ELF-1 (cell line): ENCODE measurements at places on chromosomes 16 and 17.

GRCh38 chr17:79659376-79659775, 48.5 kb upstream of the RBFOX3 start:
- DNase-seq, result no peak

GRCh38 chr16:49834531-49835151, 21.3 kb downstream of the ZNF423 start:
- DNase-seq, result peak; percentile 72

DNA sequence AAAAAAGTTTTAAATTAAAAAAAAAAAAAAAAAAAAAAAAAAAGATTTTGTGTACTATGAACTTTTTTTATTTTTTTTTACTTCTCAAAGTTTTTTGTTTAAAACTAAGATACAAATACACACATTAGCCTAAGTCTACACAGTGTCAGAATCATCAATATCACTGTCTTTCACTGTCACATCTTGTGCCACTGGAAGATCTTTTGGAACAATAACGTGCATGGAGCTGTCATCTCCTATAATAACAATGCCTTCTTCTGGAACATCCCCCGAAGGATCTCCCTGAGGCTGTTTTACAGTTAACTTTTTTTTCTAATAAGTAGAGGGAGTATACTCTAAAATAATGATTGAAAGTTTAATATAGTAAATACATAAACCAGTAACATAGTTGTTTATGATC, 295.7 kb downstream of the KCNJ2 start:
- no peak for DNase-seq

DNA sequence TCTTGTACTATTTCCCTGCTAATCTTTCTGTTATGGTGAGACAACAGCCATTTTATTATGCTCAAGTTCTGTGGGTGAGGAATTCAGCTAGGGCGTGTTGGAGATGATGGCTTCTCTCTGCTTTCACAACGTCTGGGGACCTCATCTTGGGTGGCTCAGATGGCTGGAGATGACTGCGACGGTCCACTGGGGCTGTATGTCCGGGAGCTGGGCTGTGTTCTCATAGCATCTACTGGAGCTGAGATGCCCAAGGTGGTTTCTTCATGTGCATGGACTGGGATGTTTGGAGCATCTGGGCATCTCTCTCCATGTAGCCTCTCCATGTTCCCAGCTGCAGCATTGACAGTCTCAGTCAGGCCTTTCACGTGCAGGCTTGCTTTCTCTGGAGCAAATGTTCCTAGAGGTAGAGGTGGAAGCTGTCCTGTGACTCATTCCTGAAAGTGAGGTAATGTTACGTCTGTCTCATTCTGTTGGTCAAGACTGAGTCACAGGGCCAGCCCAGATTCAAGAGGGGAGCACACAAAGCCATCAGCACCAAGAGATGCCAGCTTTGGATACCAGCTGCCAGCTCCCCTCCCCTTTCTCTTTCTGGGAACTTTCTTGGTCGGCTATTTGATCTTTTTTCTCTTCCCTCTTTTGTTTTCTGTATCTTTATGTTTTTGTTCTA, 96.2 kb downstream of the RAP1GAP2 start:
- peak; percentile 49 for DNase-seq

DNA sequence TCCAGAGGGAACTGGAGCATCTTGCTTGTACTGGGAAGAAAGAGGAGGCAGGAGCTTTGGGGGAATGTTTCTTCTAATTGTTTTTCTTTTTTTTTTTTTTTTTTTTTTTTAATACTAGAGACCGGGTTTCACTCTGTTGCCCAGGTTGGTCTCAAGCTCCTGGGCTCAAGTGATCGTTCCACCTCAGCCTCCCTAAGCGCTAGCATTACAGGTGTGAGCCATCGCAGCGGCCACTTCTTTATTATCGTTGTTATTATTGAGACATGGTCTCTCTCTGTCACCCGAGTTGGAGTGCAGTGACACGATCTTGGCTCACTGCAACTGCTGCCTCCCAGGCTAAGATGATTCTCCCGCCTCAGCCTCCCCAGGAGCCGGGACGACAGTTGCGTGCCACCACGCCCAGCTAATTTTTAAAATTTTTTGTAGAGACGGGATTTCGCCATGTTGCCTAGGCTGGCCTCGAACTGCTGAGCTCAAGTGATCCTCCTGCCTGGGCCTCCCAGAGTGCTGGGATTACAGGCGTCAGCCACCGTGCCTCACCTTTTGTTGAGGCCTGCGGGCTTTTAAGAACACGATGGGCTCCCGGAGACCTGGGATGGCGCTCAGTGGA, 137.3 kb upstream of the GSE1 start:
- DNase-seq, result no peak

DNA sequence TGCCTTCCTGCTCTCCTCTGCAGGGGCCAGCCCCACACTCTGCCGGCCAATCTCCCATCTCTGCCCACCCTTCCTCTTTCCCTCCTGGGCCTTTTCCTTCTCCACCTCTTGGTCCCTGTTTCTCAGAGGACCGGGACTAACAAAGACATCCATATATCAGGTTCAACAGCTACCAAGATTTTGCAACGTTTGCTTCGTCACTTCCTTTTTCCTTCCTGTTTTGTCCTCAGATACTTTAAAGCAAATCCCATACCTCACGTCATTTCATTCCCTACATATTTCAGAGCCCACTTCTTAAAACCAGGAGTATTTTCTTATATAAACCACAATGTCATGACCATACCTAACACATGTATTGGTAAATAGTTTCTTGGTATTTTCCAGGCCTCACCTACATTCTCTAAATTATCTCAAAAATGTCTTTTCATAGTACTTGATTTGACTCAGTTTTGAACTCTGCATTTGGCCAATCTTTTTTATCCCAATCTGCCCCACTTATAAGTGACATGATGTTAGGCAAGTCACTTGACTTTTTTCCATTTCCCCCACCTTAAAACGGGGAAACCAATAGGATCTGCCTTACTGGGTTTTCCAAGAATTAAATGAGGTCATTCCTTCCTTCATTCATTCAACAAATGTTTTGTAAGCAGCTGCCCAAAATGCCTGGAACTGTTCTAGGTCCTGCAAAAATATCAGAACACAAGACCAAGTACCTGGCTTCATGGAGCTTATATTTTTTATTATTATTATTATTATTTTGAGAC, 7.2 kb upstream of the USP10 start:
- no peak for DNase-seq

DNA sequence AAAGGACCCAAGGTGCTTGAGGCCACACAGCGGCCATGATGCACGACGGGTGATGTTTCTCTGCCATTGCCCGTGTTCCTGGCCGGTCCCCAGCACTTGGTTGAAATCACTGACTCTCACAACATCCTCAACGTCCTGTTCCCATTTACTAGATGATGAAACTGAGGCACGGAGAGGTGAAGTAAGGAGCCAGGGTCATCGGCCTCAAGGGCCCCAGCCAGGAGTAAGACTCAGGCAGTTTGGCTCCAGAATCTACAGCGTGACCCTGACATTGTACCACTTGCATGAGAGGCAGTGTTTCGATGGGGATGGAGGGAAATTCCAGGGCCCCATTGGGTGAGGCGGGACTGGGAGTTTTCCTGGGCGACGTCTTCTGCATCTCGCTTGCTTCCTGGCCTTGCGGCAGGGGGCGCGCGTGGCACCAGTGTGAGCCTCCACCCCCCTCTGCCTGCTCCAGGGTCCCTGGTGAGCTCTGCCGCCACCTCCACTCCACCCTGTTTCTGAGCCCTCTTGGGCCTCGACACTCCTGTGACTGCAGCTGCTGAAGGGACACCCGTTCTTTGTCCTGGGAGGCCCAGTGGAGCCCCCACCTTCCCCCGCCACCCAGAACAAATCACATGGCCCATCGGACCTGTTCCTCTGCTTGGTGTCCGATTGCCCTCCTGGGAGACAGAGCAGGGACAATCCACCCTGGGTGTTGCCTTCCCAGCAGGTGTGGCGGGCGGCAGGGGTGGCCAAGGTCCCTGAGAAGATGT, 133.0 kb upstream of the GSE1 start:
- peak; percentile 81 for DNase-seq

DNA sequence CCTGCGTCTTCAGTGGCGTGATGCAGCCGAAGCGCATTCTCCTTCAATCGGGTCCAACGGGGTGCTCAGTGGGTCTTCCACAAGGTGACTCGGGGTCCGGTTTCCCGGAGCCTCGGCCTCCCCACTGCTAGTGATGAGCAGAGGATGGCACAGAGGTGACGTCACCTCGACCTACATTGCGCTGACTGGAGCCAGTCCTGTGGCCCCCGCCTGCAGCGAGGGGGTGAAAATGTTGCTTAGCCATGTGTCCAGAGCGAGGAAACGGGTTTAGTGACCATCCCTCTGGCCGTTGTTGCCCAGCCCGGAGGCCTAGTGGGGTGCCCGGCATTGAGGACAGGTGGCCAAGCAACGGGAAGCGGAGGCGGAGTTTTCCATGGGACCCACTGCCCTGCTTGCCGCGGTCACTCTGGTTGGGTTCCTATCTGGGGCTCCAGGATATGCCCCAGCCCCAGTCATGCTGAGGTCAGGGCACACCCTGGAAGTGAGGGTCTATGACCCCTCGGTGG, 190.6 kb upstream of the CIBAR2 start:
- DNase-seq, result no peak

- DNase-seq, result no peak
These were observed 19.0 kb upstream of the FA2H start for GRCh38 chr16:74793571-74793970.

GRCh38 chr16:88378401-88378800, 4.4 kb upstream of the ZNF469 start:
- no peak for DNase-seq

DNA sequence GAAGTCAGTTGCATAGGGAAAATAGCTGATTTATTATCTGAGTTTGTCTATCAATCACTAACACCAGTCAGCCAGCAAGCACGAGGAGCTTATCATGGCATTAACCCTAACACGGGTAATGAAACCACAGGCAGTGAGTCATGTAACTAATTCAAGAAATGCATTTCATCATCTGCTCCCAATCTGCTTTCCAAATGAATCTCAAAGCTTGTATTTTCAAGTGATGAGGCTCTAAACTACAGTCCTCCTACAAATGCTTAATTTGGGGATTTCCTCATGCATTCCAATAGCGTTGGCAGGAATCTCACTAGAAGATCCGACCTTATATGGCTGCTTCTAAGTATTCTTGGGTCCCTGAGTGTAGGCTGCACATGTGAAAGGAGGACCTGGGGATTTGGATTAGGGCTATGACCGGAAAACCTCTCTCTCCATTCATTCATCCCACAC, 118.4 kb upstream of the HSBP1 start:
- DNase-seq, result no peak

DNA sequence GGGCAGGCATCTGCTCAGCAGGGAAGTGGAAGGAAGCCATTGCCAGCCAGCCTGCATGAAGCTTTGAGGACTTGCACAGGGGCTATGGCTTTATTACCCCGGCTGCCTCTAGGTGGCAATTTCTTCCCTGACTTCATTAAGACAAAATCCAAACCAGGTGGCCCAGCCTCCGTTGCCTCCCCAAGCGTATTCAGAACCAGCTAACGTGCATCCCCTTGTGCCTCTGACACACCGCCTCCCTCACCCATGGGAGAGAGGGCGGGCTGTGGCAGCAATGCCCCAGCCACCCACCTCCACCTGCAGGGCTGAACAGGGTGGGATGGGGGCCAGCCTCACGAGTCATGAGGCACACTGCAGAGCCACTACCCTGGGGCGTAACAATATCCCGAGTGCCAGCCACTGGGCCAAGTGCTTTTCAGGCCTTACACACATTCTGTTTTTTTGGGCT, 6.8 kb downstream of the KIFC3 start:
- peak; percentile 79 for DNase-seq

DNA sequence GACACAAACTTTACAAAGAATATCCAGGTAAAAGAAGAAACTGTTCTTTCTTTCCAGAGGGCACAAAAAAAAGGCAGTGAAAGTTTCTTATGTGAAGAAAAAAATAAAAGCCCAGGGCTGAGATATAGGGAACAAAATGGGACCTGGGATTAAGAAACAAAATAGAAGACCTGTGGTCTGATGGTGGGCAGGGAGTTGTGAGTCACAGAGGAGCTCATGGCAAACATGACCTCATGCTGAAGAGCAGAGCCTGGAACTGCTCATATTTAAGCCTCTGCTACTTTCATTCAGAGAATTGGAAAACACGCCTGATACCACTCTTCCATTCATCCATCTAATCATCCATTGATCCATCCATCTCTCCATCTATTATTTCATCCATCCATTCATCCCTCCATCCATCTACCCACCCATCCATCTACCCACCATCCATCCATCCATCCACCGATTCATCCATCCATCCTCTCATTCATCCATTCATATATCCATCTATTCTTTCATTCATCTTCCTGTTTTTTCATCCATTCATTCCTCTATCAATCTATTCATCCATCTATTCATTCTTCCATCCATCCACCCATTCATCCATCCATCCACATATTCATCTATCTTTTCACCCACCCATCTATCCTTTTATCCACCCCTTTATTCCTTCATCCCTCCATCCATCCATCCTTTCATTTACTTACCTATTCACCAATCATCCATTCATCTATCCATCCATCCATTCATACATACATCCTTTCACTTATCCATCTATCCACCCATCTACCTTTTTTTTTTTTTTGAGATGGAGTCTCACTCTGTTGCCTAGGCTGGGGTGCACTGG, 30.0 kb downstream of the WFDC1 start:
- DNase-seq, result no peak

- DNase-seq, result no peak
These were observed 2.8 kb upstream of the PPP1R27 start for GRCh38 chr17:81837641-81838040.

DNA sequence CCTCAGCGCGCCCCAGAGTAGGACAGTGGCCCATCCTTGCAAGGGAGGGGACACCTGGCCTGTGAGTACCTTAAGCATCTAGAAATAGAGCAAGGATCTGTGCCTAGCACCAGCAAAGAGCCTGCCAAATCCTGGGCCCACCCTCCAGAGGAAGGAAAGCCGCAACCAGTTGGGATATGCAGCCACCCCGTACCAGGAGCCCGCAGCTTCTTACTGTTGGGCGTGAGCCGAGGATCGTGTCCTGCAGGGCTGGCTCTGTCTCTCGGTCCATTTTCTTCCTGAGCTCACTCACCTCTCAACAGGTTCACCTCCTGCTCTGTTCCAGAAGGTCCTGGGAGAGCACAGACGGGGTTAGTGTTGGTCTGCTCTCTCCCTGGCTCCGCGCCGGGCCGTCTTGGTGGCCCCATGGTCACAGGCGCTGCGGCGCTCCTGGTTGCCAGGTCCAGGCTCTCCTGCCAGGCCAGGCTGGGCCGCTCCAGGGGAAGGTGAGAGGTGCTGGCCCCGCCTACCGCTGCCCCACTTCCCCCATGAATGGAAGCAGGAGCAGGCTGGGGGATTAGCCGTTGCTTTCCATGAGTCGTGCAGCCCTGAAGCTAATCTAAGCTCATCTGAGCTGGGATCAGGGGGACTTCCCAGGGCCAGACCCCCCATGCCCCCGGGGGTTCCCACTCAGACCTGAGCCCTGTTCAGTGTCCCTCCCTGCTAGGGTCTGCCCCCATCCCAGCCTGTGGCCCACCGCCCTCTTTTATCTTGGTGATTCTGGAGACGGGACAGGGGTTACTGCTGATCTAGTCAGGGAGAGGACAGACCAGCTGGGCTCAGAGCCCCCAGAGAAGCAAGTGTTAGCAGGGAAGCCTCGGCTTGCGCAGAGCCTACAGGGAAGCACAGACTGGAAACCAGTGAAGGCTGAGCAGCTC, 12.7 kb downstream of the ENDOV start:
- no peak for DNase-seq

- no peak for DNase-seq
These were observed 5.7 kb upstream of the NME1 start for GRCh38 chr17:51147650-51148049.
